ENCODE measurements at places on chromosomes 3 and 15.

DNA sequence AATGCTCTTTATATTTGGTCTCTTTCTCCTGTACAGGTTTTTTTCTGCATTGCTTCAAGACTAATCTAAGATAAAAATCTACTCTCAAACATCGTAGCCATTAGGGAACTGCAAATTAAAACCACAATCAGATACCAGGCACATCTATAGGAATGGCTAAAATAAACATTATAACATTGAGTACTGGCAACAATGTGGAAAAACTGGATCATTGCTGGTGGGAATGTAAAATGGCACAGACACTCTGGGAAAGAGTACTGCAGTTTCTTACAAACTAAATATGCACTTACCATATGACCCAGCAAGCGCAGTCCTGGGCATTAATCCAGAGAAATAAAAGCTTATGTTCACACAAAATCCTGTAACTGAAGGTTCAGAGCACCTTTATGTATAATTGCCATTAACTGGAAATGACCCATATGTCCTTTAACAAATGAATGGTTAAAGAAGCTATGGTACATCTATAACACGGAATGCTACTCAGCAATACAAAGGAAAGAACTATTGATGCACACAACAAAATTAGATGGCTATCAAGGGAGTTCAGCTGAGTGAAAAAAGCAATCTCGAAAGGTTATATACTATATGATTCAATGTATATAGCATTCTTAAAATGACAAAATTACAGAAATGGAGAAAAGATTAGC, 6.3 kb downstream of the ABCC5 start:
- DNase-seq = no peak

GRCh38 chr3:138078901-138079344, 36.5 kb downstream of the DZIP1L start:
- no peak for DNase-seq

- no peak for DNase-seq
Observed at GRCh38 chr3:37668431-37668817, 193.3 kb upstream of the CTDSPL start.

GRCh38 chr15:86765281-86765680, 685.6 kb downstream of the AGBL1 start:
- no peak for DNase-seq

- DNase-seq = no peak
Observed at GRCh38 chr3:171155122-171155700, 128.7 kb upstream of the SLC2A2 start.

- DNase-seq = no peak
Observed at GRCh38 chr15:88542342-88542733, 4.1 kb downstream of the DET1 start.

DNA sequence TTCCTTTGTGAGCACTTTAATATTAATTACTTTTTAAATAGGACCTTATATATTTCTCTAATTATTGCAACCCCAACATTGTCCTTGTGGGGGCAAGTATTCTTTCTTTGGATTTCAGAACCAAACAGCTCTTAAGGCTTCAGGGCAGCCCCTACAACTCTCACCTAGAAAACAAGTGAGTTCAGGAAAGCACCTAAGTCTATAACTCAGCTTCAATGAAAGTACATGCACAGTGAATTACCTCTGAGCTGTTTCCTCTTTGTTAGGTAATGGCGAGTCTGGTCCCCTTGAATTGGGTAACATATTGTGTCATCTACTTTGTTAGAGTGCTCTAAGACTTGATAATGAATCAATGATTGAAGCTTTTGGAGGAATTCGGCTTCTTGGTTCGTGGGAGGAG, 545.7 kb downstream of the NLGN1 start:
- DNase-seq = no peak

All from head of caudate nucleus (tissue), 42 donors.